ENCODE measurements at places on chromosomes 7 and 10. TPM values are rescaled to one million over a fixed set of nuclear protein-coding genes. Genes with fewer than 3 reads are reported as not detected.

Gene SYNPO2L
- not detected for total RNA-seq

Gene GBX1
- not detected for total RNA-seq

Gene CNPY1
- not detected for total RNA-seq

DNA sequence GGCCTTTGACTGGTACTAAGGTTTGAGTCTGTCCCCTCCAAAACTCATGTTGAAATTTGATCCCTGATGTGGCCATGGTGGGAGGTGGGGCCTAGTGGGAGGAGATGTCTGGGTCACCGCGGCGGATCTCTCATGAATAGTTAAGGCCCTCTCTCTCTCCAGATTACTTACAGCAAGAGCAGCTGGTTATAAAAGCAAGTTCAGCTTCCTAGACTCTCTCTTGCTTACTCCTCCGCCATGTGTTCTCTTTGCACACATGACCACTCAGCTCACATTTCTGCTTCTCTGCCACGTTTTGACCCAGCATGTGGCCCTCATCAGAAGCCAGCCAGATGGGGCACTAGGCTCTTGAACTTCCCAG lies 29.9 kb upstream of the ZMIZ1 start:
- H3K4me1 ChIP-seq = no peaks in the 10 kb centered on the region
- no peak overlapping the region for H3K27ac ChIP-seq
- H3K27me3 ChIP-seq = no peaks in the 10 kb centered on the region

DNA sequence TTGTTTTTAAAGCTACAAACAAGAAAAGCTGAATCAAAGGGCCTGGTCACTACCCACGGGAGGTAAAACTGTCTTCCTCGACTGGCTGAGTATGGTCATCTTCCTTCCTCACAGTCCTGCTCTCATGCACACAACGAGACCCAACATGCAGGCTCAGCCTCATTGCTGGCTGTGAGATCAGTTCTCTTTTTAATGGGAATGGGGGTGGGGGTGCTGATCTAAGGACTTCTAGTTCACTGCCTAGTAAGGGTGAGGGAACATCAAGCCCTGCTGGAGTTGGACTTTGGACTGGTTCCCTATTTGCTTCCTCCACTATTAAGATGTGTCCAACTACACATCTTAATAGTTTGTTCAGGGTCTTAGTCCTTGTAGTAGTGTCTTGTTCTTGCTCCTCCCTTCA lies 48.2 kb downstream of the ABCB4 start:
- no peak overlapping the region for H3K4me3 ChIP-seq
- no peak overlapping the region for H3K27ac ChIP-seq
- DNase-seq = no peak
- no peaks in the 10 kb centered on the region for H3K36me3 ChIP-seq
- peaks cover 28% of the 10 kb centered on the region for H3K27me3 ChIP-seq
- no peaks in the 10 kb centered on the region for H3K4me1 ChIP-seq

Data from activated T-cell treated with anti-CD3 and anti-CD28 coated beads, Interleukin-2, amount 50 U/mL, for 72 hours (primary cell).